ENCODE measurements at places on chromosomes 4 and X.

DNA sequence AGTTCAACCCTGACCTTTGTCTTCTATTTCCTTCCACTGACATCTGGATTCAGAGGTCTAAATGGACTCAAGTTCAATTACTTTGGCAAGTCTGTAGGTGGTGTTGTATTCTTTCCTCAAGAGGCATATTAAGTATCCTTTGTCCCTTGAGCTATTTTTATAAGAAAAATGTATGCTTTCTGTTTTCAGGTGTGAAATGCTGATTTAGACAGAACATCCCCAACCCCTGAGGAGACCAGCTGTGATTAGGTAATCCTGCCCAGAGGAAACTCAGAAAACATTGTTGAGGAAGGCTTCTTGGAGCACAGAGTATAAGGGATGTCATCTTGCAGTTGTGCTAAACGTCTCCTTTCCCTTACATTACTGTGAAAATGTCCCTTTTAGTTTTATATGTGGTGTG lies 46.6 kb upstream of the EGFL6 start:
- DNase-seq: no peak

- no peak for DNase-seq
These were observed 18.8 kb upstream of the NWD2 start for GRCh38 chr4:37225778-37226177.

GRCh38 chr4:139950568-139950967 lies 203.4 kb downstream of the MAML3 start:
- no peak for DNase-seq

GRCh38 chr4:76301068-76301774 lies 5.3 kb upstream of the STBD1 start:
- DNase-seq: no peak

- no peak for DNase-seq
These were observed 501.5 kb downstream of the ZIC3 start for GRCh38 chrX:138067415-138067814.

- DNase-seq: no peak
These were observed 340.4 kb downstream of the SH3BGRL start for GRCh38 chrX:81542255-81542654.

GRCh38 chr4:55036405-55036804 lies 89.0 kb downstream of the KDR start:
- no peak for DNase-seq

GRCh38 chr4:17012451-17012850 lies 114.0 kb upstream of the LDB2 start:
- no peak for DNase-seq

- DNase-seq: no peak
These were observed 6.7 kb upstream of the WAS start for GRCh38 chrX:48676893-48677270.

GRCh38 chr4:86357608-86358007 lies 2.2 kb downstream of the MAPK10 start:
- DNase-seq: no peak

DNA sequence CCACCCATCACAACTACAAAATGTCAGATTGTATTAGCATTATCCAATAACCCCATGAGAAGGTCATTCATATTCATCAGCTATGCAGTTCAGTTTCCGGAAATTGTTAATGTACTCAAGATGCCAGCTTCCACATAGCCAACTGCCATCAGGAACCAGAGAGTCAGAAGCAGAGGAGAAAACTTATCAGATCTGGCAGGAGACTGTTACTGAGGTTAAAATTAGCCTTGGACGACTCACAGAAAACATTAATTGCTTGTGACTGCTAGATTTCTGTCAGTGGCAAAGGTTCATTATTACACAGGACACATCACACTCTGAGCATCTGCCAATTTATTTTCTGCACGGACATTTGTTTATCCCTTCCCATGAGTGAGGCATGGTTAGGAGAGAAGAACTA lies 352.8 kb downstream of the DHRSX start:
- DNase-seq: no peak

GRCh38 chrX:153863251-153863991 lies 22.6 kb downstream of the L1CAM start:
- DNase-seq: no peak

- DNase-seq: no peak
These were observed 121.0 kb upstream of the TEX13D start for GRCh38 chrX:124211312-124211942.

DNA sequence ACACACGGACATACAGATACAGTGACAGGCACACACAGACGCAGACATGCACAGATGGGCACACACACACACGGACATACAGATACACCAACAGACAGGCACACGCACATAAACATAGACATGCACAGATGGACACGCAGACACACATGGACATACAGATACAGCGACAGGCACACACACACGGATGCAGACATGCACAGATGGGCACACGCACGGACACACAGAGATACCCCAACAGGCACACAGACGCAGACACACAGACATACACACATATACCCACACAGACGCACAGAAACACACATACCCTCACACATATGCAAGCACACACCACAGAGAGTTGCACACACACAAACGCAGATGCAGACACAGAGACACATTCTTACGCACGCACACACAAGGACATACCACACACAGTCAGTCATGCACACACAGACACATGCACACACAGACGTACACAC lies 24.4 kb upstream of the SLC25A6 start:
- DNase-seq: no peak

DNA sequence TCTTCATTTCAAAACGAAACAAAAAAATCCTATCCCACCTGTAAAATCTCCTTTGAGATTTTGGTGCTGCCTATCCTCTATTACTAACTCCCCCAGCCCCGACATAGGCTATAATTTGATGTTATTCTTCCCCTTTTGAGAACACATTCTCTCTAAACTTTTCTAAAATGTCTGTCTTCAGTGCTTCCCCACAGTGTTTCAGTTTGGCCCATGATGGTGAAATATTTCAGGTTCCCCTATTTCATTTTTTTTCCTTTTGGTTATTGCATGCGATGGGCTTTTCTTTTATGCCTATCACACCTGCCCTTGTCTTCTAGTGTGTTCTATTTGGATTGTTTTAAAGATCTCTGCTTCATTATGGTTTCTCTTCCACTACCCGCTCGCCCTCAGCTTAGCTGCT lies 14.7 kb downstream of the BCORL1 start:
- DNase-seq: no peak

- no peak for DNase-seq
These were observed 40.9 kb downstream of the HMX1 start for GRCh38 chr4:8830611-8831200.

- DNase-seq: no peak
These were observed at the start of gene SLC4A4 for GRCh38 chr4:71338846-71339593. Gene SLC4A4 (plus strand): TSS chr4:71339020.

DNA sequence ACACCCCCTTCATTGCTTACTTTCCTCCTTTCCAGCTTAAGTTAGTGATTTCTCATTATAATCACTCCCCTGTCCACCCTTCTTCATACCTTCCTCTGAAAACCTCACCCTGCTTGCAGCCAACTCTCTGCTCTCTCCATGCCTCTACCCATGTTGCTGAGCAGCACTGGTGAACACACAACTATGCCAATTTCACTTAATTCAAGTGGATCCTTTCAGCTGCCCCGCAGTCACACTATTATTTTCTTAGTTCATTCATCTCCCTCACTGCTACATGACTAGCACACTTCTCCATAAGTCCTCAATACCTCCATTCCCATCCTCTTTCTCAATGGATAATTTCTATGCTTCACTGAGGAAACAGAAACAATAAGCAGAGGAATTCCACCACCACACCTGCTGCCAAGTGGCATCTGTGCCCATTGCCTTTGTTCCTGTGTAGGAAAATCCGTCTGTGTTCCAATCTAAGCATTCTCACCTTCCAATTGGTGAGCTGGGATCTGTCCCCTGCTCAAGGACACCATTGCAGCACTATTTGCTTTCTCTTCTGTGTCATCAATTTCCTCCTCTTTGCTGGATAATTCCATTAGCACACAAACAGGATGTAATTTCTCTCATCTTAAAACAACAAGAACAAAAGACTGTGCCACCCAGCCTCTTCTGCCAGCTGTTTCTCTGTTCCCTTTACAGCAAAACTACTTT lies 25.2 kb upstream of the PRSS48 start:
- DNase-seq: no peak

GRCh38 chr4:76694056-76694455 lies 203.9 kb downstream of the SOWAHB start:
- no peak for DNase-seq

- no peak for DNase-seq
These were observed 340.3 kb upstream of the ZCCHC13 start for GRCh38 chrX:73963682-73964081.

GRCh38 chrX:50180073-50180940 lies 20.5 kb downstream of the AKAP4 start:
- no peak for DNase-seq

- peak; percentile 5 for DNase-seq
These were observed 25.1 kb downstream of the XIAP start for GRCh38 chrX:123884809-123885408.

DNA sequence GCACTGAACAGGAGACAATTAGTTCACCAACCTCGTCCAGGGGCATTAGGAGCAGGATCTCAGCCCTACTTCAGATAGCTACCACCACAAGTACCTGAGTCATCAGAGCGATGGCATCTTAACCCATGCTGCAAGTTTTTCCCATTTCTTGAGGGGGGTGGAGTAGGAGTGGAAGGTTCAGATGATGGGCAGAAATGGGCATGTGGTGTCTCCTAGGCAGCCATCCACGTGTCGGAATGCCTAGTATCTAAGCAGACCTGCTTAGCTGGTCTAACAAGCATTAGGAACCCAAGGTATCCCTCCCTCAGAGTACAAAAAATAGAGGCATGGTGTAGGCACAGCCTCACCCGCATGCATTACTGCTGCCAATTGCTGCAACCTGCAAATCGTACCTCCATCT lies 159.1 kb upstream of the DGKK start:
- DNase-seq: no peak

DNA sequence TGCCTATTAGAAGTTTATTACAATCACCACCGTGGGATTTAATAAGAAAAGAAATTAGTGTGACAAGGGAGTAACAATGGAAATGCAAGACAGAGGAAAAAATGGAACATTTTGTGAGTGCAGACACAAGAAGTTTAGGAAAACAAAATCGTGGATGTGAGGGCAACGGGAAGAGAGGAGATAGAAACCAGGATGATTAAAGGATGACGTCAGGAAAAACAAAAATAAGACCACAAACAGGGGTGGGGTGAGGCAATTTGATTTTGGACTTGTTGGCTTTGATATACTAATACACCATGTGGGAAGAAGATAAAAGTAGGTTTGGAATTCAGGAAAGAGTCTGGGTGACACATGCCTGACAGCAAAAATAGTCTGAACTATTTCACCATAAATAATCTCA lies 38.2 kb upstream of the GPM6A start:
- no peak for DNase-seq

DNA sequence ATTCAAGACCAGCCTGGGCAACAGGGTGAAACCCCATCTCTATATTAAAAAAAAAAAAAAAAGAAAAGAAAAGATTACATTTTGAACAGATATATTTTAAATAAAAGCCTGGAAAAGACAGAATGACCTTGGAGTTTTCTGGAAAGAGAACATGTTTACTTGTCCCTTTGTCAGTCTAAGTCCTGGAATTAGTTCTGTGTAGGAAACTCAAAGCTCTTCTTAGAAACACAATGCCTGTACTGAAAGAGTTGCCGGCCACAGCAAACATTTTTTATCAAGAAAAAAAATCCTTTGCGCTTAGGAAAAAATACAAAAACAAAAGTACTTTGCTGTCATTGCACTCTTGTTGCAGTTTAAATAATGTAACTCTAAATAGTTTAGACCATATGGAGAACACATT lies 59.6 kb downstream of the SMIM31 start:
- DNase-seq: no peak

- DNase-seq: no peak
These were observed 805.9 kb upstream of the GRID2 start for GRCh38 chr4:91497892-91498291.

DNA sequence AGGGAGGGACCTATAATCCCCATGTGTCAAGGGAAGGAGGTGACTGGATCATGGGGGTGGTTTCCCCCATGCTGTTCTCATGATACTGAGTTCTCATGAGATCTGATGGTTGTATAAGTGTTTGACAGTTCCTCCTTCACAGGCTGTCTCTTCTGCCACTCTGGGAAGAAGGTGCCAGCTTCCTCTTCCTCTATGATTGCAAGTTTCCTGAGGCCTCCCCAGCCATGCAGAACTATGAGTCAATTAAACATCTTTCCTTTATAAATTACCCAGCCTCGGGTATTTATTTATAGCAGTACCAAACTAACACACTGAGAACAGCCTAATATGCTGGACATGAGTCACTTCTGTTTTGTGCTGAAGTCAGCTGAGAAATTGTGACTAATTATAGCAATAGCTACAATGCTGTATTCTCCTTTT lies 656.9 kb upstream of the CPEB2 start:
- DNase-seq: no peak

DNA sequence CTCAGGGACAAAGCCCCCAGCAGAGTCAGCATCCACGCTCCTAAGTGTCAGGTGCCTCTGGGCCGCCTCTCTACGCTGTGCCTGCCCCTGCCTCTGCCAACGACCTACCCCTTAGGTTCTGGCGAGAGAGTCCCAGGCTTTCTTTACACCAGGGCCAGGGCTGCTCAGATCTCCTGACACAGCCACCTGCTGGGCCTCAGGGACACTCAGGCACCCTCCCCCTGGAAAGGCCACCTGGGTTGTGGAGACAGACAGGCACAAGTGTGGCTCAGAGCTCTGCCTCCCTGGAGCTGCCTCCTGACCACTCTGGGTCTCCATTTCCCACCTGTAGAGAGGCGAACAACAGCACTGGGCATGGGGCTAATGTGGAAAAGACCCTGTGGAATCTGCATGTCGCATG lies 90.0 kb upstream of the ADRA2C start:
- DNase-seq: no peak

DNA sequence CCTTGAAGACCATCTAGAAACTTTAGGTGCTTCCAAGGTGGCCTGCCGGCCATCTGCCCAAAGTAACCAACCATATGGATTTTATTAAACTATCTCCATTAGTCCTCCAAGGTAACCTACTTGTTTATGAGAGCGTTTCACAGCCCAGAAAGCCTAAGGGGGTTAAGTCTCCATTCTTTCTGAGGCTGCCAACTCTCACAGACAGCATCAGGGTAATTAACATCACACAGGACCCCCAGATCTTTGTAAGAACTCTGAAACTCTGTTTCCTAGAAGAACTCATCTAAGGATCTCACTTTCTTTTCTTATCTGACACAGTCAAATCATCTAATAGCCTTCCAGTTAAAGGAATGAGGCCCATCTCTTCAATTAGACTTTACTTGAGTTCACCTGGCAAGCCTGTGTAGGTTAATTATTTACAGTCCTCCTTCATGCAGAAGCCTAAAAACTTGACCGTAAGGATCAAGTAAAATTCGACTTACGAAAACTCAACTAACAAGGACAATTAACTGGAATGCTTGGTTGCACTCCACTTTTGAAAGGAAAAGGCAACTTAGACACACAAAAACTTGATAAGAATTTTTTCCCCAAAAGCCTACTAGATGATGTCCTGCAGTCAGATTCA lies 252.5 kb downstream of the GRIA3 start:
- DNase-seq: no peak

Measured in activated naive CD8-positive, alpha-beta T cell treated with anti-CD3 and anti-CD28 coated beads, Interleukin-2, amount 50 U/mL, for 16 hours (primary cell).